ENCODE measurements at places on chromosomes 2 and 18.

DNA sequence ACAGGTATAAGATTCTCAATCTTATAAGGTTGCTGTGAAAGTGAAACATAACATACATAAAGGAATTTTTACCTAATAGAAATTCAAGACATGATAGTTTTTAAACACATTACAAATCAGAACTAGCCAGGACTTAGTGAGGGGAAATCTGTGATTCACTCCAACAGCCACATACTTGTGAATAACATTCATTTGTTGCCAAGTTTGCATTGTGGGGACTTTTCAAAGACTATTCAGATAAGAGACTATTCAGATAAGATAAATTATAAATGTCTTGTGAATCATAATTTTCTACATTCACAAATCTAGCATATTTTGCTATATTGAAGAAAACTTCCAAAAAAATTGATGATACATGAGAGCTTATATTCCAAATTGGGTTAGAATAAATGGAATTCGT is 345.3 kb upstream of the CDH20 start:
- no peak for DNase-seq

DNA sequence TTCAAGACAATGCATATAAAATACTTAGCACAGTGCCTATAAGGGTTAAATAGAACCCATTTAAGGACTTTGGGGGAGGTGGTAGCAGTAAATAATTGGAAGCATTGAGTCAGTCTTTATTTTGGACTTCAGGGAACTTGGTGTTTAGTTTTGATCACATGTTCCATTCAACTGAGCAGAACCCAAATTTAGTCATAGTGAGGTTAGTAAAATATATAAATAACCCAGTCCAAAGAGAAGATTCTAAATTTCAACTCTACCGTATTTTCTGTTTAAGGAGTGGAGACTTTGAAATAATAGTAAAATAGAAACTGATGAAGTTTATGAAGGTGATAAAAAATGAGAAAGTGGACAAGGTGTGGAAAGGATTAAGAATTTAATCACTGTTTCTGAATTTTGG is 19.7 kb downstream of the TWSG1 start:
- DNase-seq, result no peak

DNA sequence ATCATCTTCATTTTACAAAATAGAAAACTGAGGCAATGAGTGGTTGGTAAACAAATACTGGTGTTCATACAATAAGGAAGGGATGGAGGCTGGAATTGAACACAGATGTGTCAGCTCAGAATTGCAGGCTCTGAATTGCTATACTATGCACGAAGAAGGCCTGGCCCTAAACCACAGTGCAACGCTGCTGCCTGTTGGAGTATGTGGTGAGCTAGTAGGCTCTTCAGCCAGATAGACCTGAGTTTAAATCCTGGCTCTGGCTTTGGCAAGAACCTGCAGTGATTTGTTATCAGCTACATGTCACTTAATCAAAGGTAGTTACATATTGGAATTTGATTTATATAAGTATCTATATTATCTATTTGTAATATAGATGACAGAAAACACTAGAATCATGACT is 1602.4 kb upstream of the CELF4 start:
- no peak for DNase-seq

GRCh38 chr18:46466234-46467160 is 190.5 kb downstream of the LOXHD1 start:
- DNase-seq, result no peak

GRCh38 chr18:62209046-62209445 is 22.0 kb downstream of the RELCH start:
- DNase-seq, result no peak

DNA sequence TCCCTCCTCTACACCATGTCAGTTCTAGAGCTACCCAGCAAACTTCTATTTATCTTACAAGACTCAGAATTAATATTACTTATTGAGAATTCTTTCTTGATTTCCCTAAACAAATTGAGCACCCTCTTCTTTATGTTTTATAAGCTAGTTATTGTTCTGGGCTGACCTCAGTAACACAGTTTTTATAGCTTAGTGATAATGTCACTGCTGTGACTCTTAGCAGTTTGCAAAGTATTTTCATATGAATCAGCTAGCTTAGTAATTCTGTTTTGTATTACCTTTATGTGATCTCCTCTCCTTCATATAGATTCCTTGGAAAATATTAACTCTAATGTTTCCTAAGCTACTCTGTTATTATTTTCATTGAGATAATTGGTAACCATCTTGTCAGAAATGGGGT is 114.9 kb downstream of the PMS1 start:
- no peak for DNase-seq

Measured in nucleus accumbens (tissue), 56 donors.